ENCODE measurements at places on chromosomes 7 and 10. TPM values are rescaled to one million over a fixed set of nuclear protein-coding genes. Genes with fewer than 3 reads are reported as not detected.

The C10orf62 gene
- not detected for total RNA-seq

The NRP1 gene
- total RNA-seq = 15.1 TPM

The ECHDC3 gene
- total RNA-seq = 44.5 TPM

DNA sequence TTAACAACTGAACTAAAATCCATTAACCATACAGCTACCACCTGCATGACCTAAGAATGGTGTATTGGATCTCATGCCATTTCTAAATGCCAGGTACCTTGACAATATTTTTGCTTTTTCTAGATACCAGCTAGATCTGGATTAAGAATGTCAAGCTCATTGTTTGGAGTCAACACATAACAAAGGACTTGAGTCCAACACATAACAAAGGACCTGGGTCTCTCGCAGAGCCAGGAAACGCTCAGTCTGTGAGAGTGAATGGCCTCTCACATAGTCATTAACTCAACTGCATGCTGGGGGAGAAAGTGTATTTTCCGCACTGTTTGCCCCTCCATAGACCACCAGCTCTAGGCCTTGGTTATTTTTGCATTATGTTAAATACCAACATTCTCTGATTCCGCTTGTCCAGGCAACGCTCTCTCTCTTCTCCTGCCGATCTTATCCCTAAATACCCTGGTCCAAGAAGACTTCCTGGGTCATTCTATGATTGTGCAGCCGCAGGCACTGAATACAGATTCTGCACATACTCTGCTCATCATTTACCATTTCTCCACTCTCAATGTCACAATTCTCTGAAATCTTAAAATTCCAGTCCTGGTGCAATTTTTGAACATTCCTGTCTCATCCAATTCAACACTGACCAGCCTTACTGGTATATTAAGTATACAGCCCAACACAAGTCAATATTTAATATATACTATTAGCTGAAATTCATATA is 31.2 kb downstream of the ITIH5 start:
- DNase-seq = no peak

DNA sequence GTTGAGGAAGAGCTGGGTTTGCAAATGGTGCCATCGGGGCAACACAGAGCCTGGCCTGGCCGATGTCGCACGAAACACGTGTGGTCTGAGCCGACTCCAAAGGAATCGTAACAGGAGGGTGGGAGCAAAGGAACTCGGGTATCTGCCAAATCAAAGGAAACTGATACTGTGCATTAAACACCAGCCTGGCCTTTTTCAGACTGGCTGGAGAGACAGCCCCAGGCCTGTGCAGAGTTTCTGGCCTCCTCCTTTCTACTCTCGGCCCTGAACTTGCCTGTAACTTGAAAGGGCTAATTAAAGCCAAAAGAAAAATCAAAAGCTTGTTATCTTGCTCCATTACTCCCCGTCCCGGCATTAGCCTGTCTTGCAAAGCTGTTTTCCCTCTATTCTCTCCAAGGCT is 71.4 kb downstream of the PLXNA4 start:
- no peak for DNase-seq

- no peak for DNase-seq
Measured at GRCh38 chr7:29039821-29040578, 81.9 kb upstream of the TRIL start.

Data from lower leg skin (tissue), 4 donors.